Retina (tissue), 1 donor: ENCODE measurements at places on chromosomes 5 and 9.

- no peak for DNase-seq
Measured at GRCh38 chr9:27371382-27371781, 74.4 kb upstream of the EQTN start.

DNA sequence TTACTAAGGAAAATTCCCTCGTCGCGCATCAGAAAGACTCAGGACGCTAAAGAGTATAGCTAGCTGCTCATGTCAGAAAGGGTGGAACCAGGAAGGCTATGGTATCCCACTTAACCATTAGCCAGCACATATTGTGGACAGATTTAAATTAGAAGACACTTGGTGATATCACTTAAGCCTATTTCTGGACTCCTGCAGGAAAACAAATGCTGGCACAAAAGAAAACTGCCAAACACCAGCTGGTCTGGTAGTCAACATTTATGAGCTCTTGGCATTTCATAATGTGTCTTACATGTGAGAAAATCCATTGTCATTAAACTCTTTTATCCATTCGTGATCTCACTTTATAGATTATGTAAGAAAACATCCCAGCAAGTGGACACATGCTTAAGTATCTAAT is 377.4 kb downstream of the PTPRD start:
- no peak for DNase-seq

DNA sequence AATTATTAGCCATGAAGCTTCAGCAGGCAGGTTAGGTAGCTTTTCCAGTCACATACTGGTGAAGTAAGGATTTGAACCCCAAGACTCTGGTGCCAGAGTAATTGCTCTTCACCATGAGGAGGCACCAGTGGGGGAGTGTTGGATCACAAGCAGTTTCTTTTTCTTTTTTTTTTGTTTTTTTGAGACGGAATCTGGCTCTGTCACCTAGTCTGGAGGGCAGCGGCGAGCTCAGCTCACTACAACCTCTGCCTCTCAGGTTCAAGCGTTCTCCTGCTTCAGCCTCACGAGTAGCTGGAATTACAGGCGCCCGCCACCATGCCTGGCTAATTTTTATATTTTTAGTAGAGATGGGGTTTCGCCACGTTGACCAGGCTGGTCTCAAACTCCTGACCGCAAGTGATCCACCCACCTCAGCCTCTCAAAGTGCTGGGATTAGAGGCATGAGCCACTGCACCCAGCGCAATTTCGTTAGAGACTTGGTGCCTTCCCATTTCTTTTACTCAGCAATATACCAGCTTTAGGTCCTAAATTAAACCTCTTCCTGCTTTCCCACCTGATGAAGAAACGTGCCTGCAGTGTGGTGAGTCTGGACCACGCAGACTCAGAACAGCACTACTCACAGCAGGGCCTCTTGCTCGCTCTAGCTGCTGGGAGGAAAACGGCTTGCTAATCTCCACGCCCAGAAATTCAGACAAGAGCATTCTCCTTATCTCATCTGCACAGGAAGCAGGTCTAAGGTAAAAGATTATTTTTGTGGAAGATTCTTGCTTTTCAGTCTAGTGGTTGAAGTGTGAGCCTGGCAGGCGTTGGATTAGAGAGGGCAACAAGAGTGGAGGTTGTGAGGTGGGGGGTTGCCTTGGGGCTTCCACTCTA is at the start of gene S100Z:
TSS of gene S100Z (plus strand) at position 596 of the 873 bp plus-strand sequence. CDS start 25,346 bp downstream, outside the sequence.
- no peak for DNase-seq

- no peak for DNase-seq
Measured at GRCh38 chr5:132766806-132767055, 10.3 kb downstream of the SEPTIN8 start.

DNA sequence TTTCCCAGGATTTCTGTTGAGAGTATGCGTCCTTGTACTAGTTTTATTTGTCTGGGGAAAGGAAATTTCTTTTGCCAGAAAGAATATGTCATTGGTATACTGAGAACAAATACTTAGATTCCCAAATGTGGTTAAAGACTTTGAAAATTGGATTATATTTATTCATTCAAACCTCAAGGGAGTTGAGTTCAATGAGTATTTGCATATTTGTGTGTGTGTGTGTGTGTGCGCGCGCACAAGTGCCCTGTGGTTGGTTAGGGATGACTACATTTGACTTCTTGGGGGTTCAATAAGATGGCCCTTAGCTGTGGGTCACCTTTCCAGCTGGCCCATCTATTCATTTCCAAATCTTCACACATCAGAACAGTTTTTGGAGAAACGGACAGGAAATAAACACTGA is 4.9 kb downstream of the RXFP3 start:
- no peak for DNase-seq

- no peak for DNase-seq
Measured at GRCh38 chr5:134965271-134965825, 2.4 kb upstream of the CATSPER3 start.
